T-helper 22 cell (primary cell): ENCODE measurements at places on chromosomes 3 and 15.
A peak's percentile ranks its signal among the peaks of the same experiment; 100 is the strongest.

DNA sequence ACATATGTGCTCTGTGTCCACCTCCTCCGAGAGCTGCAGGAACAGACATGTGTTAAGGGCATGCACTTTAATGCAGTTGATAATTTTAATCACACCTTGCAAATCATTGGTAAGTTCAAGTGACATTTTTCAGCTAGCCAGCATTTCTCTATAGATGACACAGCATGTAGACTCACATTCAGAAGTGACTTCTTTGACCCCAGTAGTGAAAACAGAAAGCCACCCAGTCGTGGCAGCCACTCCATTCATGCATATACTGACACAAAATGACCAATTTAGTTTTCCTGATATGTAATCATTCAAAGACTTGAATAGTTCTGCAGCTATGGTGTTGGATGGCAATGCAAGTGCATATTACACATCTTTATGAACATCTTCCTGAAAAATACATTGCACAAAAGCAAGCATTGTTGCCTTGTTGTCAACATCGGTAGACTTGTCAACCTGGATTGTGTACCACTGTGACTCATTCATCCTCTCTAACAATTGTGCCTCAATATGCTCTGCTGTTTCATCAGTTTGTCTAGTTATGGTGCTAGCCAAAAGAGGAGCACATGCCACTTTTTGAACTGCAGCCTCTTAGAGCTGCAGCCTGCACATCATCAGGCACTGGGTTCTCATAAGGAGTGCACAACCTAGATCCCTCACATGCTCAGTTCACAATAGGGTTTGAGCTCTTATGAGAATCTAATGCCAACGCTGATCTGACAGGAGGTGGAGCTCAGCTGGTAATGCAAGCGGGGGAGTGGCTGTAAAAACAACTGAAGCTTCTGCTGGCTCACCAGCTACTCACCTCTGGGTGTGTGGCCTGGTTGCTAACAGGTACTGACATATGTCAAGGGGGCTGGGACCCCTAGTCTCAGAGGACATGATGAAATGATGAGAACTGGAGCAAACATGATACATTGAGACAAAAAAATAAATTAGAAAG, 622.0 kb downstream of the PYDC2 start:
- DNase-seq = no peak

GRCh38 chr15:22916606-22917350, 63.4 kb downstream of the CYFIP1 start:
- no peak for DNase-seq

DNA sequence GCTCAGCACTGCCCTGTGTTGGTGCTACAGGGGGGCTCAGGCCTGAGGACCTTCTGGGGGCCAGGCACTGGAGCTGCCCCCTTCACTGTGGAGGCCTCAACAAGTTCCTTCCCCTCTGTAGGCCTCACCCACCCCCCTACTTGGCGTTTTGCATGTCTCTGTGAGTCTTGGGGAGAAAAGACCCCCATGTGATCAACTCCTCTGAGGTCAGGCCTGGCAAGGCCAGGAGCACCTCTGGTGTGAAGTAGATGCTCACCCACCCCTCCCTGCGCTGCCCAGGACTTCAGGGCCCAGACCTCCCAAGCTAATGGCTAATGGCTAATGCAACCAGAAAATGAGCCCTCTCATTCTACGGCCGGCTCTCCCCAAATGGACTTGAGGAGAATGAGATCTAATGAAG, 34.2 kb upstream of the CHRNB4 start:
- DNase-seq = no peak

DNA sequence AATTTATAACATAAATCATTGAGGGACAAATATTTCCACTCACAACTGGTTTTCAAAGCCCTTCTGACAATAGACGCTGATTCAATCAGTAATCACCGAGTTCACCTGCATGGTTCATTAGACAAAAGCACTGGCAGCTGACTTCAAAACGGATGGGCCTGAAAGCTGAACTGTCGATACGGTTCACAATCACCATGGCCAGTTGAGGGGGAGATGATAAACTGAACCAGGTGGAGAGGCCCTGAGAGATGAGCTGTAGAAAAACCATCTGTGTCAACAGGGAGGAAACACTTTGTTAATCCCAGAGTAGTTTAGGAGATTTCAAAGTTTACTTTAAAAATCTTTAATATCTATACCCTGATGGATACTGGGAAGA, 75.0 kb downstream of the PEX5L start:
- DNase-seq = no peak

DNA sequence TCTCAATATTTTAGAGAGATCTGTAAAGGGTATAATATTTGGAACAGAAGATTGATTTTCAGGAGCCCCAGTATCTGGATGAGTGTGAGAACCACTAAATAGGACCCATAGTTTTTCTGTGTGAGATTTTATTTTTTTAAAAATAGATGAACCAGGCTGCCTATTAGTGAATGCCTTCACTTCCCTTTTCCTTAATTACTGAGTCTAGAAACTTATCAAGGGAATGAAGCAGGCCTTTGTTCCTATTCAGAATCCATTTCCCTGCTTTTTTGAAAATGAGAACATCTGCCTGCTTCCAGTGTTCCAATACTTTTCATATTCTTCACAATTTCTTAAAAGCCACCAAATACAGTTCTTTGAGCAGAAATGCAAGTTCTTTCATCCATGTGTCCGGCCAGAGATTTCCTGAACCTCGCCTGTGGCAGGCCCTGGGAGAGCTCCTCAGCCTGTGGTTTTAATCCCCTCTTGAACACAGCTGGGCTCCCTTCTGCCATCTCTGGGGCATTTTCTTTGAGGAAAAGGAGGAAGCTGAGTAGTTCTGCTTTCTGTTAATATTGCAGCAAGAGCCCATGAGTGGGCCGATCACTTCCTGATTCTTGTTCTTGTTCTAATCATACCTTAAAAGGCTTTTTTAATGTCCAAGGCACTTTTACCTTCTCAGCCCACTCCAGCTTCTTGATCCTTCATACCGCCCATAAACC, 4.7 kb downstream of the EHD4 start:
- no peak for DNase-seq

GRCh38 chr15:73550190-73550589, 83.0 kb downstream of the NPTN start:
- DNase-seq = no peak

- DNase-seq = no peak
Measured at GRCh38 chr3:75781079-75781745, 4.1 kb downstream of the ZNF717 start.

GRCh38 chr15:95132774-95133173, 901.4 kb downstream of the MCTP2 start:
- no peak for DNase-seq

- no peak for DNase-seq
Measured at GRCh38 chr3:13424141-13424844, 4.2 kb upstream of the NUP210 start.

GRCh38 chr3:3734881-3735280, 64.3 kb upstream of the LRRN1 start:
- DNase-seq = no peak

DNA sequence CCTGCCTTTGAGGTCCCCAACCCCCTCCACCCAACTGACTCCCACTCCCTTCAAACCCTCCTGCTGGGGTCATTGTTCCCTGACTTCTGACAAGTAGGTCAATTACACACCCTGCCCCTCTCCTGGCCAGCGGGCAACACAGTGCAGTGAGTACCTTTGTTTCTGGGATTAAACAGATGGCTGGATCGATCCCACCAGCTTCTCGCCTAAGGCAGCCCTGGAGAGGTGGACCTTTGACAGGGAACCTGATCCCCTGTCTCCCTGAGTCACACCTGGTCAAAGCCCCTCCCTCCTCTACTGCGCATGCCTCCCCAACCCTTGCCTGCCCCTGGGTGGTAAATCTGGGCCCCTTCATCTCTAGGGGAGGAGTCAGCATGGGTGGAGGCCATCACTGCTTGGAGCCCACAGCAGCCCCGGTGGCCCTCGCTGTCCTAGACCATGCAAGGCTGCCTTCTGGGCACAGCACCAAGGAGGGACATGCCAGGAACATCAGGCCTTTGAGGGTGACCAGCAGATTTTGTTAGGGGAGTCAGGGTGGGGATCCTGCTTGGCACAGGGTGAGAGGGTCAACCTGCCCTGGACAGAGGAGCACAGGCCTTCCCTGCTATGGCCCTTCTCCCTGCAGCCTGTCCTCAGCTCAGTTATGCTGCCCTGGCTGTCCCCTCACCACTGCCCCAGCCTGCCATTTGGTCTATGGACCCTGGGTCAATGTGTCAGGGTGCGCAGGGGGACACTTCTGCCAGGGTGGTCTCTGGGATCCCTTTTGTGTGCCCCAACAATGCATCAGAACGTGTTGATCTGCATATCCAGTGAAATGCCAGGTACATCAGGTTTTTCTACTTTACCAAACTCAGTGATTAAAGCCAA, 9.8 kb upstream of the PRR23E start:
- no peak for DNase-seq

GRCh38 chr15:100043068-100043641, 298.6 kb downstream of the ADAMTS17 start:
- DNase-seq = no peak

DNA sequence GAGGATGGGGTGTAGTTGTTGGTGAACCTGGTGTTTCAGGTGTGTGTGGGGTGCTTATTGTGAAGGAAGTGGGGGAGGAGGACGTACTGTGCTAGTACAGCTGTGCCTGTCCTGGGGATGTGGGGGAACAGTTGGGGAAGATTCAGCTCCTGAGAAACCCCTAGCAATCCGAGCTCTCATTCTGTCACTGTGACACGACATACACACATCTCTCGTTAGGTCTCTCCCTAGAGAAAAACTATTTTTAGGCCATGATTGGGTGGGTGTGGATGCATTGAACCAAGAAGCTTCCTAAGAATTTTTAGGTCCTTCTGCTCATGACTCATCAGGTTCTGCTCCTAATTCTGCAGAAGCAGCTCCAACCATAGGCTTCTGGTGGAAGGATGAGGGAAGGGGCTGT, 54.3 kb downstream of the SLC30A4 start:
- no peak for DNase-seq

DNA sequence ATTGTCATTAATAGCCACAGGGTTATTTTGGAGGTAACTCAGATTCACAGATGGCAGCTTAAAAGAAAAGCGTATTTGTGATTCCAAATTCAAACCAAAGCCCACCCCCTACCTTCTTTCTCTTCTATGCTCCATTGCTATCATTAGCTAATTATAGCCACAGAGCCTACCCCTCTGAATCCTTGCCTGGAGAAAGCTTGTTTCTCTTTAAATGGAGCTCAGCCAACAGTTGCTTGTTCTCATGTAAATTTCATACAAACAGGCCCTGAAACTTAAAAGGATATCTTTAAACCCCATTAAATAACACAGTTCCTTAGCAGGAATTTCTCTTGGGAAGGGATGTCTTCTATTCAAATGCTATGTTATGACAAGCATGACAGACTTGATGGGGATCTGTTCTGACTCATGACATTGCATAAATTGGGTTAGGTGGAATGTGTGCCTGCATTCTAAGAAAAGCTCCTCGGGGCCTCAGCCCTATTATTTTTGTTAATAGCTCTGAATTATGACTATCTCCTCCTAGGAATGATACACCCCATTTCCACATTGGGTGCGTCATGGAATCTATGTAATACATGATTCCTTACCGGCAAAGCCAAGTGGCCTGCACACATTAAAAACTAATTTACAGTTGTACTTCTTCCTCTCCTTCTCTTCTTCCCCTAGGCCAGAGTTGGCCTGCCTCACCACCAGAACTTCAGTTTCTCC, 265.8 kb downstream of the TAFA4 start:
- no peak for DNase-seq

DNA sequence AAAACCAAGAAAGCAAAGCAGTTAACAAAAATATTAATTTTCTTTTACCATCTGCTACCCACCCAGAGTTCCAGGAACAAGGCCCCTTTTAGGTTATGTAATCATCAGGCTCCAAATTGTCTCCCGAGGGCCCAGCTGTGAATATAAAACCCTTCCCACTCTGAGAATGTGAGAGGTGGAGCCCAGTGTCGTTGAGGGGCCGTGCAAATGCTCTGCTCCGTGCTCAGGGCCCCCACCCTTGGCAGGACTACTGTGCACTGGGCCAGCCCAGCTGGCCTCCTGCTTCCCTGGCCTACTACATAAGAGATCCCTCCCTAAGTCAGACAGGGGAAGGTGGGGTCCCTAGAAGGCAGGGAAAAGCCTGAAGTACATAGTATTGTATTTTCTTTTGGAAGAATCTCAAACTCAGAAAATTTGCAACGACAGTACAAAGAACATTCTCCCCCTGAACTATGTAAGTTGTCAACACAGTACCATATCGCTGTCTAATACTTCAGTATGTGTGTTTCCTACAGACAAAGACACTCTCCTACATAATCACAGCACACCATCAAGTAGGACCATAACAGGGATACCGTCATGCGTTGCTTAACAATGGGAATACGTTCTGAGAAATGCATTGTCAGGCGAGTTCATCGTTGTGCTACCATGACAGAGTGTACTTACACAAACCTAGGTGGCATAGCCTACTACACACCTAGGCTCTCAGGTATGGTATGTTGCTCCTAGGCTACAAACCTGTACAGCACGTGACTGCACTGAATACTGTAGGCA, 4.4 kb upstream of the CLEC3B start:
- no peak for DNase-seq

- DNase-seq = peak; percentile 67
Measured at GRCh38 chr3:112132975-112133448, at the start of gene GCSAM. TSS of gene GCSAM (minus strand) at chr3:112133248. CDS start at chr3:112133120, 128 bp downstream.

- DNase-seq = no peak
Measured at GRCh38 chr3:52452570-52453221, 1.1 kb downstream of the TNNC1 start.

GRCh38 chr3:126442856-126443242, 32.8 kb downstream of the ZXDC start:
- no peak for DNase-seq

GRCh38 chr3:136385457-136385856, 135.3 kb downstream of the PCCB start:
- DNase-seq = no peak

- no peak for DNase-seq
Measured at GRCh38 chr15:39239562-39239961, 341.3 kb upstream of the THBS1 start.

GRCh38 chr15:66923438-66923881, 141.9 kb upstream of the SMAD3 start:
- no peak for DNase-seq

- no peak for DNase-seq
Measured at GRCh38 chr3:77536038-77536775, 496.3 kb downstream of the ROBO2 start.

GRCh38 chr15:90171623-90172022, 29.5 kb upstream of the SEMA4B start:
- DNase-seq = no peak

- DNase-seq = no peak
Measured at GRCh38 chr3:55500555-55501330, 13.6 kb upstream of the WNT5A start.

DNA sequence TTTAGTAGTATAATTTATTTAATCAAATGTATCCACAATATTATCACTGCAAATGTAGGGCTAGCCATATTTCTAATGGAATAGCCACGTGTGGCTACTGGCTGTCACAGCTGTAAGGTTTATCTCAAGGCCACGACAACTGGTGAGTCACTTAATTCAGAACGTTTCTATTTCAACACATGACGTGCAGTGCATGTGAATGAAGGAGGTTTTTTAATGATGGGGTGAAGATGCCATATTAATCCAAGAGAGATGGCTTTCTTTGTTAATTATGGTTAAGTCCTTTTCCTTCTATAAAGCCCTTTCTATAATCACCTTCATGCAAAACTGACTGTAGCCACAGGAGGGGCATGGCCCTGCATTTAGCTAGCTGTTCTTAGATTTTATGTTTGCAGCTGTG, 212.0 kb downstream of the FEZF2 start:
- no peak for DNase-seq

- DNase-seq = no peak
Measured at GRCh38 chr3:197300361-197300760, 1.9 kb upstream of the DLG1 start.
